ENCODE measurements at places on chromosomes 12 and 14.
A peak's percentile ranks its signal among the peaks of the same experiment; 100 is the strongest.

- no peak for DNase-seq
Observed at GRCh38 chr12:72296389-72296788, 24.2 kb downstream of the TRHDE start.

DNA sequence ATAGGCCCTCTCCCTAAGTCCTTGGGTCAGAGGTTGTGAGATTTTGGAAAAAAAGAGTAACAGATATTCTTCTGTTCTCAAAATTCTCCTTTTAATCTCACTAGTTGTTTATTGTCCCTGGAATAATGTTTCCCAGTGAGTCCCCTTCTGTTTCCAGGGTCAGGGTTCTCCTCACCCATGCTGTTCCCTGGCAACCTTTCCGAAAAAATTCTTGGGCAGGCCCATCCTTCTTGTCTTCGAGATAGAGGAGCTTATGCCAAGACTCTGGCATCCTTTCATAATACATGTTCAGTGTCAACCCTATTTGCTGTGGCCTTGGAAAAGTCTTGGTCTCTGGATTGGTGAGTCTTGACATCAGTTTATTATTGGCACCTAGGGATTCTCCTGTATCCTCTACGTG lies 212.4 kb upstream of the FAR2 start:
- no peak for DNase-seq

GRCh38 chr14:38065106-38065762 lies 142.5 kb upstream of the SSTR1 start:
- DNase-seq, result peak; percentile 51

DNA sequence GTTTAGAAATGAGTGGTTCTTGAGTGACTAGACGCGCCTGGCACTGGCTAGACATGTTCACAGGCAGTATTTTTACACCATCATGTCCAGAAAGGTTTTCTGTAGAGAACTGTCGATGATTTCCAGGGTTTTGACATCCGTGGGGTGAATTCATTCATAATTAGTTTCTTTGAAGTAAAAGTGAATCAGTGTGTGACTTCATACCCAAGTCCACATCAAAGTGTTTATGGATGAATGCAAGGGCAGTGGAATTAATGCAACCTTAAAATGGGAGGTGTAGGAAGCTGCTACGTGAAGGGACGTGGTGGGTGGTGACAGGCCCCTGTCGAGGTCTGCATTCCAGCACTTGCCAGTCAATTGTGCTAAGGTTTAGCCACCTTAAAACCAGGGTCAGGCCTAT lies 38.4 kb upstream of the ELK3 start:
- no peak for DNase-seq

GRCh38 chr12:3357950-3358525 lies 133.0 kb upstream of the PRMT8 start:
- DNase-seq, result no peak

DNA sequence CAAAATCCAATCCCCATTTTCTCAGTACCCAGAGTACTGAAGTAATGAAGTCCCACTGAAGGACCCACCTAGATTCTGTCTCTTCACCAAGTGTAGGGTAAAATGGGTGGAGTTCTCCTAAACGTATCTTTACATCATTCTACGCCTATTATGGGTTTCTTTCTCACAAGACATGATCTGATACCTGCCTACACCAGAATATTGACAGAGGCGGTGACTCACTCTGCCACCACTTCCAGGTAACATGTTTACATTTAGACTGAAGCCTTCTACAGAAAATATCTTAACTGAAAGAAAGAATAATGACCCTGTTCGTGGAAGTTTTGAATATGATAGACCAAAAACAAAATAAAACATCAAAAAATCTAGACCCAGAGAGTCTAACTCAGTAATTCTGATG lies 89.8 kb downstream of the BTG1 start:
- no peak for DNase-seq

DNA sequence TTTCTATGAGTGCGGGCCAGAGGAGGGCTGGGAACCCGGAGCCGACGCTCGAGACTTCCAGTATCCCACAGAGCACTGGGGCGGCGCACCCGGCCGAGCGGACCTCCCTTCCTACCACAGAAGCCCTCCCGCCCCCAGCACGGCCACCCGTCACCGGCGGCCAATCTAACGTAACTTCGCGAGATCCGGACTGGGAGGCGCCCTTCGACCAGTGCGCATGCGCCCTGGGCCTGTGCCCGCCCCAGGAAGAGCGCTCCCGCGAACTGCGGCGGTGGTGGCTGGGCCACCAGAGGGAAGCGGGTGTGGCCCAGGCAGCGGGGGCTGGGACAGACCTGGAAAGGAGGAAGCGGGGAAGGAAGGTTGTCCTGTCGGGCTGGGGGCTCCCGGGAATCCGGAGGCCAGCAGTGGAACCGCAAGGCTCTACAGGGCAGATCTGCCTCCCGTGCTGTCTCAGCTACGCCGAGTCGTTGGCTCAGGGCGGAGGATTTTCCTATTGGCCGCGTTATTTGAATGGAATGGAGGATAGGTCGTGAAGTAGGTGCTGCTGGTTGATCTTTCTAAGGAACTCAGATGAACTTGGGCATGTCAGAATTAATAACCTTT lies at the start of gene PPP1R12A:
PPP1R12A (minus strand) TSS at position 77 of the 603 bp plus-strand sequence. CDS start 166 bp downstream, outside the sequence.
- DNase-seq, result peak; percentile 87

GRCh38 chr14:96746101-96746500 lies 51.1 kb upstream of the VRK1 start:
- DNase-seq, result no peak

- DNase-seq, result no peak
Observed at GRCh38 chr12:119176267-119177055, 2.3 kb upstream of the HSPB8 start.

- no peak for DNase-seq
Observed at GRCh38 chr12:120656008-120656407, 15.6 kb downstream of the CABP1 start.

GRCh38 chr14:93107453-93107852 lies 8.3 kb downstream of the ITPK1 start:
- no peak for DNase-seq

Measured in effector CD8-positive, alpha-beta T cell (primary cell).